NCI-H1048 (cell line): ENCODE measurements at places on chromosomes 7 and 10.

DNA sequence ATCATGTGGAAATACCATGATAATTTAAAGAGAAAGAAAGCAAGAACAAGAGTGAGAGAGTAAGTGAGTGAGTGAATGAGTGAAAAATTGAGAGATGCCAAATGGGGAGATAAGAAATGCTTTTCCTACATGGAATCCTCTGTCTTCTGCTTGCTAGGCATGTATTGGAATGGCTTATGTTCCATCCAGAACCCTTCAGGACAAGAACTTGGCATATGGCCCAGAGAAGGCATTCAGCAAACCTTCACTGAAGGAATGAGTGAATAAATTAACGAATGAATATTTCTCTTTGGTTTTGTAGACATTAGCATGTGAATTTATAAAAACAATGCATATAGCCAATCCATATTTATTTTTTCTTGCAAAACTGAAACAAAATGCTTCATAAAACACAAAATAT, 162.2 kb downstream of the LRRTM3 start:
- DNase-seq: no peak

GRCh38 chr7:103446049-103446520, at the start of gene SLC26A5:
SLC26A5 (minus strand) TSS chr7:103446207; CDS start chr7:103421514, 24,693 bp downstream.
- no peak for DNase-seq

DNA sequence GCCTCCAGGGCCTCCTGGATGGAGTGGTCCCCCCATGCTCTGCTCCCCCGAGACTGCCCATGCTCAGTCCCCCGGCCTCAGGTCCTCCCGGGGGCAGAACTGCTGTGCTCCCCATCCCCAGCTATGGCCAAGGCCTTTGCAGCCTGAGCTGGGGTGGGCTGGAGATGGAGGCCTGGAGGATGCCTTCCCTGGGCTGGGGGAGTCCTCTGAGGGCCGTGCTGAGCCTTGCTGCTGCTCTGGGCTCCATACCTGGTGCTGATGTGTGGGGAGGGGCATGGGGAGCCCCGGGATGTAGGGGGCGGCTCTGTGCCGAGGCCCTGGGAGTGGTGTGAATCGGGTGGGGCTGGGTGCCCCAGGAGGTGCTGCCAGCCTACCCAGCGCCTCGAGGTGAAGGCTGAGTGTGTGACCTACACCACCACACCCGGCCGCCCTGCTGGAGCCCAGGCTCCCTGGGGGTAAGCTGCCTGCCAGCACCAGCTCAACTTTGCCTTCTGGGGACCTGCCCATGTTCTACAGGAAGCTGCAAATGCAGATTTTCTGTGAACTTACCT, 109.5 kb downstream of the UNCX start:
- no peak for DNase-seq

DNA sequence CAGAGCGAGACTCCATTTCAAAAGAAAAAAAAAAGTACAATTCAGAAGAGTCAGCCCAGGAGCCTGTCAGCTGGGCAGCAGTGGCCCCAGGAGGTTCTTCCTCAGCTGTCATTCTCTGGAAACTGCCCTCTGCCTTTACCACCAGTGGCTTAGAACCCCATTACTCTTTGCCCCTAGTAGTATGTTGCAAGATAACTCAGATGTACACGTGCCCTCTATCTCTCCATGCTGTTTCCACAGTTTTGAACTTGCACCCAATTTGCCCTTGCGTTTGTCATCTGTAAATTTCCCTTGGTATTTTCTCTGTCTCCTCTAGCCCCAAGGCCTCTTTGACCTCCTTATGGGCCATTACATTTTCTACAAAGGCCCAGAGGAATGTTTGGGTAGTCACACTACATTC, 56.7 kb upstream of the PRKAR2B start:
- DNase-seq: no peak

- DNase-seq: no peak
Measured at GRCh38 chr7:151520419-151521261, 945 bp upstream of the RHEB start.

- no peak for DNase-seq
Measured at GRCh38 chr10:78332657-78333056, 299.0 kb downstream of the RPS24 start.

DNA sequence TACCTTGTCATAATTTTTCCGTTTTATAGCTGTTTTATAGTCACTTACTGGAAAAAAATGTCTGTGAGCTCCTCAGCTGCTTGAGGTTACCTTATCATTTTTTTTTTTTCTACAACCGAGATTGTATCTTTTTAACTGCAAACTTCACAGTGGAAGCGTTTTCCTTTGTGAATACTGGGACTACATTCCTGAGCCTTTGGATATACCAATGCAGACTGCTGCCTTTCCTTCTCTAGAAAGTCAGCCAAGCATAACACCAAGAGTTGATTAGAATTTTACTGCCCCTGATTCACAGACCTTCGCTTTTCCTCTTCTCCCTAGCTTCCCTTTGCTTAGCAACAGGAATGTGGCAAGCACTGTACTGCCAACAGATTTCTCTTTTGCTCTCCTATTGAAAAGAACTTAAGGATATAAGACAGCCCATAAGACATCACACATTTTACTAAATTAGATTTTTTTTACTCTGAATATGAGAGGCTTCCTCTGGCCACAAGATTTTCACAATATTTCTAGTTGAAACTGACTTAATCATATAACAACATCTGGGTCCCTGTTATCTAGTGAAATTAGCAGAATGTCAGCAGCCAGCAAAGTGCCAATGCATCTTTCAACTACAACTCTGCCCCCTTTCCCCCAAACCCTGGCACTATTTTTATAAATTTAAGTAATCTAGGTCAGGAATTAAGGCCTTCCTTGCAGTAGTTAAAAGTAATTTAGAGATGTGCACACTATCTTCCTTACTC, 170.6 kb downstream of the PRKG1 start:
- DNase-seq: no peak

- no peak for DNase-seq
Measured at GRCh38 chr10:108452533-108452932, 1288.0 kb upstream of the SORCS1 start.

DNA sequence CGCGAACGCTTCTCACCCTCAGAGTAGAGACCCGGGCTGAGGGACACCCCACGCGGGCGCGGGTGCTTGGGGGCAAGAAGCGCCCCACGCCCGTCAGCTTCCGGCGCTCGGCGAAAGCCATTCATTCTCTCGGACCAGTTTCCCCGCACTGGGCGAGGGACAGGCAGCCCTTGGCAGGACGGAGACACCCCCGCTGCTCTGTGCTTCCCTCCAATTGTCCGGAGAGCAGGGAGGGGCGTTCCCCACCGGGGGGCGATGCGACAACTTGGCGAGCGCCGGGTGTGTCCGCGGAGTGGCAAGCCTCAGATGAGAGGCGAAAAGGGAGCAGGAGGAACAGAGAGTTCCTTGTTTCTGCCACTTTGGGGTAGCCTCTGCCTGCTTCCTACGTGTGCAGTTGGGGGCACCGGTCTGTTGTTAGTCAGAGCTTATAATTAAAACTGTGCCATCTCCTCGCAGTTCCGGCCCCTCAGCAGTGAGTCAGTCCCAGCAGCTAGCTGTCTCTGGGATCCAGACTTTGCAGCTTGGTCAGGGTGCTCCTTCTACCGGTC, 1.7 kb downstream of the GPR158 start:
- DNase-seq: no peak

DNA sequence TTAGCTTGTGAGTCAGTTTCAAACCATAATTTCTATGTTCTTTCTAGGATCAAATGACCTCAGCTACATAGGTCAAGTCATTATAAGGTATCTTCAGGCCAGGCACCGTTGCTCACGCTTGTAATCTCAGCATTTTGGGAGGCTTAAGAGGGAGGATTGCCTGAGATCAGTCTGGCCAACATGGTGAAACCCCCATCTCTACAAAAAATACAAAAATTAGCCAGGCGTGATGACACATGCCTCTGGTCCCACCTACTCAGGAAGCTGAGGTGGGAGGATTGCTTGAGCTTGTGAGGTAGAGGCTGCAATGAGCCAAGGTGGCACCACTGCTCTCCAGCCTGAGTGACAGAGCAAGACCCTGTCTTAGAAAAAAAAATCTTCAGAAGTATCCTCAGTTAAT, 362.3 kb downstream of the GATA3 start:
- no peak for DNase-seq

DNA sequence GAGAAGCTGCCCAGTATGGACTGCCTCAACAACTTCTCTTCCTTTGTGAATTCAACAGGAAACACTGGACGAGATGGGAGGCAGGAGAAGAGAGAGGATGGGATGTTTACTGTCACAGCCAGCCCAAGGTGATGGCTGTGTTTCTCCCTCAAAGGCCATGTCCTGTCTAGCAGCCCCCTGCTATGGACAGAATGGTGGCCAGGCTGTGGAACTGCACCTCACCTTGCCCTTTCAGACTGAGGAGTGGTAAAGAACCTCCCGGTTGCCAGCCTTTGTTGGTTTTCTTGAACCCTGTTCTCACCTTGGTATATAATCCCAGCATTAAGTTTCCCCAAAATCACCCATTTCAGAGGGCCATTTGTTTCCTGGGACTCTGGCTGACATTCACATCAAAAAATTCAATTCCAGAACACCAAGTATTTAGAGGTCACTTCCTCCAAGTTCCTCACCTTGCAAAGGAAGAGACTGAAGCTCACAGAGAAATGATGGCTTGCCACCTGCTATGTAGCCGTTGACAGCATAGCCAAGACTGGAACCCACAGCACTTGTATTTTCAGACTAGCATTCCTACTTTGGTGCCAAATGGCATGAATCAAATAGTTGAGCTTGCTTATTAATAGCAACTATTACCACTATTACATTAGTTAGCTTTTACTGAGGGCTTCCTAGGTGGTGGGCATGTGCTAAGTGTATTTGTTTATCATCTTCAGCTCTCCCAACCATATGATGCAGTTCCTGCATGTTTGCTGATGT, 224.0 kb upstream of the GRB10 start:
- DNase-seq: no peak

DNA sequence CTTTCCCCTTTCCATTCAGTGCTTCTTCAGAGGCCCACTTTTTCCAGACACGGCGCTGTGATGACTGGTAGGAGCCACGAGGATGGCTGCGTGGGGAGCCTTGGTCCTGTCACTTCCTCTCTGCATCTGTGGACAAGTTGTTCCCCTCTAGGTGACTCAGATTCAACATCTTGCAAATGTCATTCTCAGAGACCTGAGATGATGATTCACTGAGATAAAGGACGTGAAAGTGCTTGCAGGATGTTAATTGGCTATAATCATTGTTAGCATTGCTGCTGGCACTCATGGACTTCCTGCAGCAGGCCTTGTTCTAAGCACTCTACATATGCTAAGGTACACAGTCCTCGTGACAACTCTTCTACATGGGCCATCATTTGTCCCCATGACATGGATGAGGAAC, 489.8 kb upstream of the ZMIZ1 start:
- no peak for DNase-seq

GRCh38 chr10:55782181-55782580, 578.9 kb downstream of the ZWINT start:
- DNase-seq: no peak

DNA sequence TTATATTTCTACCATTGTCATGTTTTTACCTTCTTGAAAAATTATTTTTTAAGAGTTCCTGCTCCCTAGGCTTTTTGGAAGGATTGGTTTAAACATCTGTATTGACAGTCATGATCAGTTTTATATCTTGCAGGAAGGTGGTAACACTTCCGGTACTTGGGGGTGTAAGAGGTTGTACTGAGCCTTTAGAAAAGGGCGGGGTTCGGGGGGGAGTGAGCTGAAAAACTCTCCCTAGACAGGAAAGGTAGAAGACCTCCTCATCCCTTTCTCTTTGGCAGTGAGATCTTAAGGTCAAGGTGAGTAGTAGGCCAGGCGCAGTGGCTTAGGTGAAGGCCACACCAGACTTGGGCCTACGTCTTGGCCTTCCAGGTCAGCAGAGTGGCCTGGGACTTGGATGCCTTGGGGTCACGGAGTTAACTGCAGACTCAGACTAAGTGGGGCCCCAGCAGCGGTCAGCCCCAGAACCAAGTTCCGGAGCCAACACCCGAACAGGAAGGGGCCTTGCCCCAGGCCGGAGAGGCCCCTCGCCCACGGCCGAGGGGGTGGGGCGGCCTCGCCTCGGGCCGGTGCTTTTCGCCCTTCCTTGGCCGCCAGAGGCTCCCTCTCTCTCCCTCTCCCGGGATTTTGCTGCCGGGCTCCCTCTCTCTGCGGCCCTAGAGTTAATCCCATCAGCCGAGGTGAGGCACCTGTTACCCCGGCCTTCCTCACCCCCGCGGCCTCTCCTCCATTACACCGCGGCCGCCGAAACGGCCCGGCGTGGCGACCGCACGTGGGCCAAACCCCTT, at the start of gene PPP1R9A:
Gene PPP1R9A, plus strand, starts transcription at position 569 of the 785 bp plus-strand sequence. CDS start 2,520 bp downstream, outside the sequence.
- no peak for DNase-seq

GRCh38 chr7:155227004-155227787, 70.5 kb upstream of the INSIG1 start:
- DNase-seq: no peak

DNA sequence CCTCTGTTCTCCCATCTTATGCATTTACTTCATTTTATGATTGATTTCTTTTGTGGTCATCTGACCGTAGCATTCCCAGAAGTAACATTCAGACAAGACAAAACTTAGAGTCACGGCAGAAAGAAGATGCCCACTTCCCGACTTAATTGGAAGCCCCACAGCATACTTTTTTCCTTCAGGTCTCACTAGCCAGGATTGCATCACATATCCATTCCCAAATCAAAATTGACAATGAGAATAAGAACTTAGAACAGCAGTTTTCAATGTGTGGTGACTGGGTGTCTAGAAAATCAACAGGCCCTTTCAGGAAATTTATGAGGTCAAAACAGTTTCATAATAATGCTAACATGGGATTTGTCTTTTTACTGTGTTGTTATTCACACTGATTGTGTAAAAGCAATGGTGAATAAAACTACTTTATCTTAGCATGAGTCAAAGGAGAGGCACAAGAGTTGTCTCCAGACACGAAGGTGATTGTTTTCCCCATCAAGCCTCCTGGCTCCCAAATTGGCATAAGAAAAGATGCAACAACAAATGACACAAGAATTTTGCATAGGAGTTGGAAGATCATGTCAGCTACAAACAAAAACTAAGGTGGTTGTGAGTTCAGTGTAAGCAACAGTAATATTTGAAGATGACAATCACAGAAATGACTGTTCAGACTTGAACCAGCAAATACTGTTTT, 493.9 kb downstream of the HTR7 start:
- no peak for DNase-seq

- no peak for DNase-seq
Measured at GRCh38 chr7:74176555-74176954, 2.4 kb downstream of the EIF4H start.

DNA sequence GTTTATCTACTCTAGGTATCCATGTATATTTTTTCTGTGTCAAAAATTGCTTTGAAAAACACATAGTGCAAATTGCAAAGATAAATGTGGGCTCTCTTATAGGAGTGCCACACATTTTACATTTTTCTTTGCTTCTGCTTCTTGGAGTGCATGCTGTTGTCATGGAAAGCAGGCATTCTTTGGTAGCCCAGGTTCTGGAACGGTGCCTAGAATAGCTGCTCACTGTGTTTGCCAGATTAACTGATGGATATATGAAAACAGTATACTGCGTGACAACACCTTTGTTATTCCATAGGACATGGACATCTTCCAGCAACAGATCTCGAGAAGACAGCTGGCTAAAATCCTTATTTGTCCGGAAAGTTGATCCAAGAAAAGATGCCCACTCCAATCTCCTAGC, 13.4 kb downstream of the NIPSNAP2 start:
- DNase-seq: peak; percentile 58

- no peak for DNase-seq
Measured at GRCh38 chr7:43869867-43870240, 537 bp upstream of the MRPS24 start.
